ENCODE measurements at places on chromosomes 13 and 19. TPM values are rescaled to one million over a fixed set of nuclear protein-coding genes. Genes with fewer than 3 reads are reported as not detected.

- no peak for DNase-seq
Measured at GRCh38 chr13:110137680-110138009, 169.3 kb downstream of the COL4A1 start.

DNA sequence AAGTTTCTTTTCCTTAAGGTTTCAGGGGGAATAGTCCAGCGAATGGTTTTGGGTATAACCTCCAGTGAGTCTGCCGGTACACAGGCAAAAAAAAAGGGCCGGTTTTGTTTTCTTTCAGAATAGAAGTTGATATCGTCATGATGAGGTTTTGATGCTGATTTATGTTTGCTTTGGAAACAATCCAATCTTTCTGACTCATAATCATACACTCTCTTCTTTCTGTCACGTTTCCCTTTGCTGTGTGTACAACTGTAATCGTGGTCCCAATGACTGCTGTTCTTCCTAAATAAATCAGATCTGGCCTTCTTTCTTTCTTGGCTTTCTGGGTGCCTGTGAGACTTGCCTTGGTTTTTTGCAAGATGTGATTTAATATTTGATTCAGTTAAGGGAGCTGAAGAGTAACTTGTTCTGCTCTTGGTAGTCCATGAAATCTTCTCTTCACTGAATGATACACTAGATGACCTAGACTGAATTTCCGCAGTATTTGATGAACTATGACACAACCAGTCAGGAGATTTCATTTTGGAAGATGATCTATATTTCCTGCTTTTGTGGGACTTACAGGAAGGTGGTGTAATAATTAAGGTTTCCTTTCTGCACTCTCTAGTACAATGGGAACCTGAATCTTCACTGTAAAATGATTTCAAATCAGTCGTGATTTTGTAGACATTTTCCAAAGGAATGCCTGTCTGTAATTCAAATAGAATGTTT is 34.9 kb upstream of the METTL21C start:
- no peak for DNase-seq

DNA sequence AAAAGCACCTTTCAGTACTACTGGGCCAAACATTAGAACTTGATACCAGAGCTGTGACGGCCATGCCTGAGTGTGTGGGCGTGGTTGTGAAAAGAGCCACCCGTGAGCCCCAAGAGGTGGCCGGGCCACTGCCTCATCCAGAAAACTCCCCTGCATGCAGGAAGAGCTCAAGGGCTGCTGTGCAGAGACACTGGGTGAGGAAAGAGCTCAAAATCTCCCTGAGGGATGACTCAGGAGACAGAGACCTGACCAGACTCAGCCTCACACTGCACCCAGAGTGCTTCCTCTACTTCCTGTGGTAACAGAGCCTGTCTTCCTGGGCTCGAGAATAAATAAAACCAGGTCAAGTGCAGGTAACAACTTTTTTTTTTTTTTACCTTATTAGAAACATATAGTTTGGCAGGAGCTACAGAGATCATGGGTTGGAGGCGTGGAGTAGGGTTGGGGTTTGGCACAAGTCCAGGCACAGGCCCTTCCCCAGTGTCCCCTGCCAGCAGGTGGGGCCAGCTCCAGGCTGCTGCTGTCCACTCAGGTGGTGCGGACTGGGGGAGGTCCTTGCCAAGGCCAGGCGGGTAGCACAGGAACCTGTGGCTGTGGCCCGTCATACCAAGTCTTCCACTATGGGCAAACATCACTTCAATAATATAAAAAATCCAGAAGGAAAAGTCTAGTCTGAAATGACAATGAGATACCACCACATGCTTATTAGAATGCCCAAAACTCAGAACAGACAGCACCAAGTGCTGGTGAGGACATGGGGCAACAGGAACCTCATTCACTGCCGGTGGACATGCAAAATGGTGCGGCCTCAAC is 25.5 kb downstream of the ELL start:
- DNase-seq = peak; percentile 71

- no peak for DNase-seq
Measured at GRCh38 chr19:21765151-21765550, 2.2 kb downstream of the ZNF100 start.

- DNase-seq = peak; percentile 86
Measured at GRCh38 chr19:12956446-12957388, at the start of gene GADD45GIP1. TSS of gene GADD45GIP1 (minus strand) at chr19:12957223. CDS start at chr19:12957212, 11 bp downstream.

- no peak for DNase-seq
Measured at GRCh38 chr13:96817336-96817941, 176.8 kb downstream of the OXGR1 start.

- no peak for DNase-seq
Measured at GRCh38 chr13:38905081-38905480, 85.5 kb downstream of the STOML3 start.

- no peak for DNase-seq
Measured at GRCh38 chr19:44588771-44589112, 24.6 kb upstream of the IGSF23 start.

DNA sequence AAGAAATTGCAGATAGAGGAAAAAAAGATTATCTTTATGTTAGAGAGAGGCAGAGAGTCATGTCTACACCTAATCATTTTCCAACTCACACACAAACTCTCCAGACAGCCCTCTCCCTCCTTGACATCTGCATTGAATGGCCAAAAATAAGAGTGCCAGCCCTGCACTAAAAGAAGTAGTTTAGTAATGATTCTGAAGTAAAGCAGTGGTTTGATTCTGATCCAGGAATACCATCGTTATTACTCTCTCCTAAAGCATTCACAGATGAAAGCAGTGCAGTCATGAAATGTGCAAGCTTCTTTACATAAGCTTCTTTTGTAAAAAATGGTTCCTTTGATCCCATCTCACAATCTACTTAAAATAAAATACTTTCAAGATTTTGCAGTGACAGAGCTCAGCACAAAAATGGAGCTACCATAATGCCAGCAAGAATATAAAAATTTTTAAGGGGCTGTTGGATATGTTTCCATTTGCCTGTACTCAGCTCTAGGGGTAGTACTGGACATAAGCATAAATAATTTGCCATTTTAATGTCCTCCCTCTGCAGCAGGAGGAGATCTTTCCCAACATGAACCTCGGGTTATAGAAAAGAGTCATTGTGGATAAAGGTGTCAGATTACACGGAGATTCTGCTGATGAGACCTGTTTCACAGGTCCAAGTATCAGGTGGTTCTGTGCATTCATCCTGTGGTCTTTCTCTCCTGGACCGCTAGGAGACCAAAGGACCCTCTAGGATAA is 406.3 kb downstream of the DCT start:
- no peak for DNase-seq

GRCh38 chr13:102715447-102715846 is 20.6 kb upstream of the METTL21C start:
- no peak for DNase-seq

DNA sequence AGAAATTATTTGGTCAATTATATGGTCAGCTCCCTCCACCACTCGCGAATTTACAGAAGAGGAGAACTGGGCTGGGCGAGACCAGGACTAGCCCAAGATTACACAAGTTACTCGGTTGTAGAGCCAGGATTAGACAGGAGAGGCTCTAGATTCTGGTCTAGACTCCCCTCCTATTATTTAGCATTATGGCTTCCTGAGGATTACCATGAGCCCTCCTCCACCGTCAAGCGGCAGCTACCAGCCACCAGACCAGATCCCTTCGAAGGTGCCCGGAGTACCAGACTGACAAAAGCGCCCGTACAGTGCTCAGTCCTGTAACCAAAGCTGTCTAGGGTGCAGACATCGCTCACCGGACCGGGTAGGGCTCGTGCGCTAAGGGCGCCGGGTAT is 497 bp upstream of the MLNR start:
- DNase-seq = no peak

GRCh38 chr19:10752237-10752912 is 34.5 kb downstream of the DNM2 start:
- DNase-seq = no peak

MCEMP1 gene
- total RNA-seq = not detected

JAK3 gene
- total RNA-seq = 127 TPM

ZNF534 gene
- total RNA-seq = not detected

SYCN gene
- not detected for total RNA-seq

PROZ gene
- total RNA-seq = not detected

RASL11A gene
- total RNA-seq = 0.92 TPM

PTPRH gene
- total RNA-seq = not detected

KIR2DL4 gene
- not detected for total RNA-seq
